ENCODE measurements at places on chromosomes 4 and X.

DNA sequence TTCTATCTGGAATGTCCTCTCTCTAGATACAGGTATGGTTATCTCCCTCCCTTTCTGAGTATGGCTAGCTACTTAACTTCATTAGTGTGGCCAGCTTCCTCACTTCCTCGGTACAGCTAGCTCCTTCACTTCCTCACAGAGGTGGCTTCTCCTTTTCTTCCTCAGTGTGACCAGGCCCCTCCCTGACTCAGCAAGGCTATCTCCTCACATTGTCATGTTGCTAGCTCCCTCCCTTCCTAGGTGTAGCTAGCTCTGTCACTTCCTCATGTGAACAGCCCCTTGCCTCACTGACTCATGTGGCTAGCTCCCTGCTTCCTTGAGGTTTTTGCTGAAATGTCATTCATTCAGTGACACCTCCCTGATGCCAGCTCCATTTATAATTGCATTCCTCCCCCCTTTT, 67.3 kb upstream of the DDIT4L start:
- no peak for DNase-seq

- no peak for DNase-seq
Measured at GRCh38 chr4:41285864-41286235, 29.1 kb downstream of the UCHL1 start.

DNA sequence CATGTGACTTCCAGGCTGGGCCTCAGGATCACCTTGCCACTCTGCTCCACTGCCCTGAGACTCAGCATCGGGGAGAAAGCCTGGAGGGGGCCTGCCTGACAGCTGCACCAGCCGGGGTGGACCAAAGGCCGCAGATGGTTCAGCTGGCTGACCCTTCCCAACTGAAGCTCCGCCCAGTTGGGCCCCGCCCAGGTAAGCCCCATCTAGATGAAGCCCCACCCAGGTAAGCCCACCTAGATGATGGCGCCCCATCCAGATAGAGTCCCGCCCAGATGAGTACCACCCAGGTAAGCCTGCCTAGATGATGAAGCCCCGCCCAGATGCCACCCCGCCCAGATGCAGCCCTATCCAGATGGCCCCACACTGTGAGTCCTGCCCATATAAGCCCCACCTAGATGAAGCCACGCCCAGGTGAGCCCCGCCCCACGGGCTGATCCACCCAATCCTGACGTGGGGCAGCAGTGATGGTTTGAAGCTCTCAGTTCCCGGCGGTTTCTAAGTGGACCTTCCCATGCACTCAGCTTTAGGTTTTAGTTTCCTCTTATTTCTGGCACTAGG, 10.0 kb downstream of the ZFYVE28 start:
- DNase-seq: no peak

DNA sequence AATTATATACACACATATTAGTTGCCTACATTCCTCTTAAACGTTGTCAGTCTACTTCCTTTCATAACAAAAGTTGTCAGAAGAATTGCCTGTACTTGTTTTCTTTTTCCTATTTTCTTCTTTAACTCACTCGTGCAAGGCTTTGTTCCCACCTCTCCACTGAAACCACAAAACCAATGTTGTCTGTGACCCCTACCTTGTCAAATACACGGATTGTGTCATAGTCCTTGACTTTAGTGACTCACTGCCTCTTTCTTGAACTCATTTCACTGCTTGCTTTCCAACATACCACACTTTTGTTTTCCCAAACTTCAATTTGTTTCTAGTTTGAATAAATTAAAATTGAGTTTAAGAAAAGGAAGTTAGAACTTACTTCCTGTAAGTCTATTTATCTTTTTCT, 283.9 kb upstream of the AGA start:
- no peak for DNase-seq

GRCh38 chrX:47278691-47279090, 45.9 kb downstream of the USP11 start:
- no peak for DNase-seq

GRCh38 chr4:43452948-43453347, 560.4 kb downstream of the GRXCR1 start:
- DNase-seq: no peak

DNA sequence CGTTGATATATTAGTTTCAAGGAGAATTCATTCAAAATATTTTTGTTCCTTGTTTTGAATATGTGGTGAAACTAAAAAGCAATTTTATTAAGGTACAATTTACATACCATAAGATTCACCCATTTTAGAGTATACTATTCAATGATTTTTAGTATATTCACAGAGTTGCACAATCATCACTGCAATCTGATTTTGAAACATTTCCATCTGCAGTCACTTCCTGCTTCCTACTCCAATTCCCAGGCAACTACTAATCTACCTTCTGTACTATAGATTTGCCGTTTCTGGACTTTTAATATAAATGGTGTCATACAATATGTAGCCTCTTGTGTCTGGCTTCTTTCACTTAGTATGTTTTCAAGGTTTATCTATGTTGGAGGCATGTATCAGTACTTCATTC, 71.3 kb downstream of the SLC9A7 start:
- DNase-seq: no peak
